ENCODE measurements at places on chromosomes 2 and 18.

DNA sequence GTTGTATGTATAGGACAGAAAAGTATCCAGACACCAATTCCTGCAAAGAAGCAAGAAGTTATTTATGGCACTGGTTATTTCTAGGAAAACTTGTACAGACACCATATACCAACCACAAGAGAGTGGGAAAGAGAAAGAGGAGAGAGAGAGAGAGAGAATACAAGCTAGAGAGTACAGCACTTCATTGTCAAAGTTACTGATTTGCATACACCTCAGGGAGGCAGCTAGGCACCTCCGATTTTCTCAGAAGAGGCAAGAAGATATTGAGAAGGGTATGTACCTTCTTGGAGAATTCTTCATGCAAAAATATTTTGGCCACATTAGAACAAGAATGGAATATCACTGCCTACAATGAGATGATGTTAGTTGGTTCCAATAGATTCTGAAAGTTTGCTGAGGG is 333.9 kb upstream of the PIK3C3 start:
- no peak for DNase-seq

DNA sequence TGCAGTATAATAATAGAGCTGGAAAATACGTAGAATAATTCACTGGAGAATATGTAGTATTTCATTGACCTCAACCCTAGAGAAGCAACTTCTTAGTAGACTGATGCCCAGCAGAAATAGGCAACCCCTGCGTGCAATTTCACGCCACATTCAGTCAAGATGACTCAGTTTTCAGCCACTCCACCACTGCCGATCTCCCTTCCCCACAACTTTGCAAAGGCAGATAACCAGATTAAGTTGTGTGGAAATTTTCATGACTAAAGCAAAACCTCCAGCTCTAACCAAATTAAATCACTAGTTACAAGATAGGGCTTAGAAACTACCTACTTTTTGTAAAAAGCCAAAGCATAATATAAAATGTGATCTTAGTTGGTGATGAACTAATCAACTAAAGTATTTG is 63.3 kb upstream of the STK17B start:
- no peak for DNase-seq

- no peak for DNase-seq
Observed at GRCh38 chr2:9889812-9890261, 46.6 kb downstream of the TAF1B start.

DNA sequence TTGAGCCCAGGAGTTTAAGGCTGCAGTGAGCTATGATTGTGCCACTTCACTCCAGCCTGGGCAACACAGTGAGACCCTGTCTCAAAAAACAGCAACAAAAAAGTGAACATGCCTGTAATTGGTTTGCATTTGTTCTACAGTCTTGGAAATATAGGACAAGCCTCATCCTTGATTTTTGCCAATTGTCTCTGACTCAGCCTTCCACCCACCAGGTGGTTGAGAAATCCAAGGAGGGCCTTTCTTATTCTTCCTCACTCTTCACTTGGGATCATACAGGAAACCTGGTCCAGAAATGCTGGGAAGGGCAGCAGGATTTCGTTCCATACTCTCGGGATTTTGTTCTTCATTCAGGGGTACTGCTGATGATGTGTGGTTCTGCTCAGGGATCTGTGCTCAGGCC is 94.6 kb downstream of the CDC42EP3 start:
- DNase-seq: no peak

DNA sequence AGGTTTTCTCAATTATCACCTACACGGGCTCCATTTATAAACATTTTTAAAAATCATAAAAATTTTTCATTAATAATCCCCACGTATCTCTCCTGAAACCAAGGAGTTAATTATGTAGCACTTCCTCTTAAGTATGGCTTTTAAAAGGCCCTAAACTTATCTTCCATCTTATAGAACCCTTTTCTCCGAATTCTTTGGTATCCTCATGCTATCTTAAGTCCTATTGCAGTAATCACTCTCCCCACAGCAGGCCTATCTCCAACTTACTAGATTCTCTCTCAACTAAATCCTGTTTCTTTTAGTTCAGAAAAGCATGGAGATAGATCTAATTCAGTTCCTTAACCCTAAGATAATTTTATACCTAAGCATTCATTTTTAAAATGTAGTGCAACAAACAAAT is 26.2 kb downstream of the RPRD1A start:
- no peak for DNase-seq

- DNase-seq: no peak
Observed at GRCh38 chr18:29104671-29105070, 927.7 kb upstream of the CDH2 start.

- DNase-seq: no peak
Observed at GRCh38 chr2:25301453-25302352, 40.0 kb downstream of the DNMT3A start.

- DNase-seq: no peak
Observed at GRCh38 chr2:177245010-177245422, 19.5 kb downstream of the NFE2L2 start.

DNA sequence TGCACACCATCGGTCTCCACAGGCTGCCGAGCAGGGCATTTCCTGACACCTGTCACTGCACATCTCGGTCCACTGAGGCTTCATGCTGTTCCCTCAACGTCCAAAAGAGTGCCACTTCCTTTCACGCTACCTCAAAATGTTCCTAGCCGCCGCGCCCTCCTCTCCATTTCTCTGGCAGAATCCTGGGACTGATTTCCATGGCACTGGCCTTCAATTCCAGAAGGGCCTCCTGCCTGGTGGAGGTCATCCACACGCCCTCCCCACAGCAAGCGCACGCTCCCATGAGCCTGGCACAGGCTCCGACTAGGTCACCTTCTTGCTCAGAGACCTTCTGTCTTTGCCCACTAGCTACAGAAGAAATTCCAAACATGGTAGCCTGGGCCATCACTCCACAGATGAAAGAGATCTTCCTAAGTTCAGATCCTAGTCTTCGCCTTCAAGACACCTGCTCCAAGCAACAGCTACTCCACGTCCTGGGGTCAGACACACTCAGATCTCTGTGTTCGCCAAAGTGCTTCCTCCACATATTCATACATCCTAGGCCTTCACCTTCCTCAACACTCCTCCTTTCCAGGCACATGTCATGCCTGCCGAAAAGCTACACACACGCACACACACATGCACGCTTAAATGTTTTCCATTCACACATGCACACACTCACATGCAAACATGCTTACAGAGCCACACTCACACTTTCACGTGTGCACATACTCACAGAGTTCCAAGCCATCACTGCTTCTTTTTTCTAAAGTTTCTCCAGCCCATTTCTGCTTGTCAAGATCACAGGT is 94.0 kb downstream of the PXDN start:
- no peak for DNase-seq

- no peak for DNase-seq
Observed at GRCh38 chr2:134663451-134664450, 55.0 kb downstream of the TMEM163 start.

- DNase-seq: no peak
Observed at GRCh38 chr18:61352611-61353010, 19.4 kb downstream of the CDH20 start.

GRCh38 chr2:85767803-85768665 is 14.2 kb downstream of the ATOH8 start:
- no peak for DNase-seq

GRCh38 chr2:67215214-67216055 is 181.7 kb upstream of the ETAA1 start:
- DNase-seq: no peak
